ENCODE measurements at places on chromosomes 2 and 18. TPM values are rescaled to one million over a fixed set of nuclear protein-coding genes. Genes with fewer than 3 reads are reported as not detected.

The FBXO15 gene
- 4.8 TPM for total RNA-seq

The DES gene
- not detected for total RNA-seq

The POTEF gene
- total RNA-seq: not detected

The GGCX gene
- 21.2 TPM for total RNA-seq

The PSD4 gene
- total RNA-seq: 137 TPM

The CELF4 gene
- total RNA-seq: not detected

The TACR1 gene
- not detected for total RNA-seq

The PEX13 gene
- total RNA-seq: 14.4 TPM

The CXCR1 gene
- not detected for total RNA-seq

The BOLL gene
- total RNA-seq: not detected

The POTEI gene
- not detected for total RNA-seq

DNA sequence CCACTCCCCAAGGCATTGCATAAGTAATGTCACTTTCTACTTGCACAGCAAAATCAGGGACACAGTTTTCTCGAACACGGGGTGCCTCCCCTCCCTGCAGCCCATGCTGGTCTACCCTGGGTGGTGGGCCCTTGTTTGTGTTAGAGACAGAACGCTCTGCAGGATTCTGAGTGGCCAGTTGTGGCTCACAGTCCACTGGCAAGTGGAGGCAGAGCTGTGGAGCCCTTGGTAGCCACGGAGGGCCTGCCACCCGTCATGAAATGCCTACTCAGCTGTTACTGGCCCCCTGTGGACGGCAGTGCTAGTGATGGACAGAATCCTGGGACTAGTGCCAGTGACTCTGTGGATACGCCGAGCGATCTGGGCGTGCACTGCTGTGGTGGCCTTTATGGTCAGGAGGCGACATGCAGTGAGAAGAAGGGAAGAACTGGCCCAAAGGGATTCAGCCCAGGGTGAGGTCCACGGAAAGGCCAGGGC, 54.0 kb upstream of the TXNDC2 start:
- no peak for DNase-seq

DNA sequence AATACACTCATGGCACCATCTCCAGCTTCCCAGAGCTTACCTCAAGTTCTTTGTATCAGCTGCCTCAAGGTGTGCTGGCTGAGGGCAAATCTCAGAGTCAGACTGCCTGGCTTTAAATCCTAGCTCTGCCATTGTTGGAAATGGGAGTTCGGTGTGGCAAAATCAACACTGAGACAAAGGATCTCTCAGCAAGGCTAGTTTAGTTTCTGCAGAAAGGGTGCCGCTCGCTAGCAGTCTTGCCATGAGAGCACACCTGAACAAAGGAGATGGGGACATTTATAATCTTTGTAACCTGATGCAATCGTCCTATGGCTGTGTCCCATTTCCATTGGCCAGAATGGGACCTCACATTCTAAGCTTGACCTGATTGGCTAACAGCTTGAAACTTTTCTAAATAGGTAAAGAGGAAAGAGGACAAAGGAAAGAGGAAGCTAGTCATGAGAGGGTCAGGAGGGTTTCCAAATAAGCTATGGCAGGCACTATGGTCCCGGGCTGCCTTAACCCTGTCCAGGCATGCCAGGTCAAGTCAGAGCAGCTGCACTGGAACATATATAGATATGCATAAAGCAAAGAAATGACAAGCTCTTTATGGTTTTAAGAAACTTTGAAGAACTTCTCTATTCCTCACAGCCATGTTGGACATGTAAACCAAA, 4.3 kb upstream of the UBE2F start:
- no peak for DNase-seq

DNA sequence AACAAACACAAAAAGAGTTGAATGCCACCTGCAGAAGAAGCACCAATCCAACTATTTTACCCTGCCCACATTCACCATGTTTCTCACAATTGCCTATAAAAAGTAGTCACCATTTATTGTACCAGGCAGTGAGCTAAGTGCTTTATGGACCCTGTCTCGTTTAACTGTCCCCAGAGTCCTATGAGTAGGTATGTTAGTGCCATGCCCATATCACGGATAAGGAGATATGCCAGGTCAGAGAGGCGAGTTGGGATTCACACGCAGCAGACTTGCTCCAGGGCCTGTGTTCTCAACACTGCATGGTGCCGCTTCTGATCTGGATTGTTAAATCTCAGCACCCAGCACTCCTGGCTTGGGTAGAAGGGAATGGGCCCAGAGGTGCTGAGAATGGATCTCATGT, 49.1 kb upstream of the CYP1B1 start:
- DNase-seq: no peak

GRCh38 chr2:68086166-68086565, 23.4 kb upstream of the C1D start:
- no peak for DNase-seq

- no peak for DNase-seq
These were observed 14.6 kb upstream of the LAPTM4A start for GRCh38 chr2:20065885-20066602.

- DNase-seq: no peak
These were observed 162.5 kb downstream of the GRB14 start for GRCh38 chr2:164458792-164459191.

- no peak for DNase-seq
These were observed 66.8 kb downstream of the ZNF236 start for GRCh38 chr18:76889091-76889699.

DNA sequence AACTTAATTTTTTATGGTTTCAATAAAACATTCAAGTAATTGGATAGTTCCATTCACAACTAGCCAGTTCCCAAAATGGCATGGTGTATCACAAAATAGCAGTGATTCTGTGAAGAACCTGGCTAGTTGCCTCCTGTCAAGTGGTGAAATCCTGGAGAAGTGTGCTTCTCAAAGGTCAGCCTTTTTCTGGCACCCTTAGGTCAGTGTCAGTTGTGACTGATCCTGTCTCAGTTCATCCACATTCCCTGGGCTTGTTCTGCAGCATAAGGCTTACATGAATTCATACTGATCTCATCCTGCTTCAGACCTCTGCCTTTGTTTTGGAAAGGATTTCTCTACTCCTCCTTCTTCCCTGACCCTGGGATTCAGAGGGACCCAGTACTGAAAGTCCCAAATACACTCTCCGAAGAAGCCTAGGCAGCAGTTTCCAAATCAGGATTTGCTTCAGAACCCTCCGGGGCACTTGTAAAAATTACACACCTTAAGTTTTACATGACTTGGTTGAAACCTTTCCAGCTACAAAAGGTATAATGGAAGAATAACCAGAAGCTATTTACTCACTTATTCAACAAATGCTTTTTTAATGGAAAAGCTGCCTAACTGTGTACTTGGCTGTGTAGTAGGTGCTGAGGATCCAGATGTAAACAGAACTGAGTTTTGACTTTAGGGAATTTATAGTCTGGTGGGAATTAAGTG, 11.0 kb downstream of the MAP3K20 start:
- no peak for DNase-seq

GRCh38 chr2:132623096-132623839, 46.7 kb downstream of the LYPD1 start:
- DNase-seq: no peak

GRCh38 chr18:62280058-62280457, 45.1 kb upstream of the TNFRSF11A start:
- DNase-seq: no peak

DNA sequence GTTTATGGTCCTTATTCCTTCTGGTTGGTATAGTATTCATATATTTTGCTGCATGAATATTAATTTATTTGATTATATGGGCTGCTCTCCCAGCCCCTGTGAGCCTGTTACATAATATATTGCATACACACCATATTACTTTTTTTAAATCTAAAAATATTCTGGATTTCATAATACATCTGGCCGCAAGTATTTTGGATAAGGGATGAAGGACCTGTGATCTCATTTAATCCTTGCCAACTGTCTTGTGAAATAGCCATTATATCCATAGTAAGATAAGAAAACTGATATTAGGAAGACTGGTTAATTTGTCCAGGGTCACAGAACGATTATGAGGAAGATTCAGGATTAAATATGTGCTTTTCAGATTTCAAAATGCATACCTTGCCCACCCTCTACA, 433.6 kb downstream of the LPIN1 start:
- DNase-seq: no peak

DNA sequence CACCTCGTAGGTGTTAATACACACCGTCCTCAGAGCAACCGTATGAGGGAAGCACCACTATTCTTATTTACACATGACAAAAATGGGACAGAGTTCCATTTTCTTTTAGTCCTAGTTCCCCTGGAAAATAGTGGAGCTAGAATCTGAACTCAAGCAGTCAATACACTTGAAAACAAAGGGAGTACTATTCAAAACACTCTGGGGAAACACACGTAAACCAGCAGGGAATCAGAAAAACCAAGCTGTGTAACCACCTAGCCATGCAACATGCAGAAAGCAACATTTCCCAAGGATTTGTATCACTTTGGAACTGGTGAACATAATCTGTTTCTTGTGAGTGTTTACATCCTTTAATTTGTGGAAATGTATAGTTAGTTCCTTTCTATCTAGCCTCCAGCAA, 208.2 kb downstream of the UBE2E3 start:
- DNase-seq: no peak

DNA sequence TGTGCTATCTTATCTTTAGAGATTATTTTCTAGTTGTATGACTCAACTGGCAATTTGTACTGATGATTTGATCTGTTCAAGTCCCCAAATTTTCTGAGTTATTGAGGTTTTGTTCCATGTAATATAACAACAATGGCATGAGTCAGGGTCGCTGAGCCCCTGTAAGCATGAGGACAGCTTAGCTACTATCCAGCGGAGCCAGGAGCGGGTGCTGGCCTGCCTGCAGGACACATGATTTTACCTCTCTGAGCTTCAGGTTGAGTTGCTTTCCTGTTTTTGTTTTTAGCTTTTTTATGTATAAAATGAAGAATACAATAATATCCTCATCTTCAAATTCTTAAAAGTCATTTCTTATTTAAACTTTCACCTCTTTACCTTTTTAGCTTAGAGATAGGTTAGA, 561.1 kb downstream of the CNTNAP5 start:
- no peak for DNase-seq

GRCh38 chr2:165969227-165969626, 15.7 kb upstream of the TTC21B start:
- no peak for DNase-seq

DNA sequence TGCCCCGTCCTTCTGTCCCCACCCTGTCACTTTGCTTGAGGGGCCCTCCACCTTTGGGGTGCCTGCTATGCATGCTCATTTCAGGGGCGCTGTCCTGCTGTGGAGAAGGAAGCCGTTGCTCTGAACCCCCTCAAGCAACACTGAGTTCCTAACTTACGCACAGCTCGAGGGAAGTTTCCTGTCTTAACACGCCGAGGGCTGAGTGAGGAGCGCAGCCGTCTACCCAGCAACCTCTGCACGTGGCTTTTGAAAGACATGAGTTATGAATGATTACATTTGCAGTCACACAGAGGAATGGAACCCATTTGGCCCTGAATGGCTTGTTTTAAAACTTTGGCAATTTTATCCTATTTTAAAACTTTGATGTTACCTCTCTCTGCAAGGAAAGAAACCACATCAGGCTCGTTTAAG, 14.0 kb downstream of the RAMP1 start:
- no peak for DNase-seq

GRCh38 chr2:100064592-100065428, 77.6 kb downstream of the AFF3 start:
- no peak for DNase-seq

- DNase-seq: no peak
These were observed 28.1 kb downstream of the MRPL33 start for GRCh38 chr2:27799646-27800010.

GRCh38 chr2:49755777-49756176, 601.5 kb upstream of the FSHR start:
- DNase-seq: no peak

GRCh38 chr2:170155723-170156253, 22.2 kb upstream of the MYO3B start:
- no peak for DNase-seq

GRCh38 chr2:741195-741496, 63.9 kb upstream of the TMEM18 start:
- no peak for DNase-seq

GRCh38 chr2:104040771-104041170, 813.1 kb upstream of the POU3F3 start:
- no peak for DNase-seq

- no peak for DNase-seq
These were observed 52.1 kb upstream of the ANKRD62 start for GRCh38 chr18:12041561-12041960.

DNA sequence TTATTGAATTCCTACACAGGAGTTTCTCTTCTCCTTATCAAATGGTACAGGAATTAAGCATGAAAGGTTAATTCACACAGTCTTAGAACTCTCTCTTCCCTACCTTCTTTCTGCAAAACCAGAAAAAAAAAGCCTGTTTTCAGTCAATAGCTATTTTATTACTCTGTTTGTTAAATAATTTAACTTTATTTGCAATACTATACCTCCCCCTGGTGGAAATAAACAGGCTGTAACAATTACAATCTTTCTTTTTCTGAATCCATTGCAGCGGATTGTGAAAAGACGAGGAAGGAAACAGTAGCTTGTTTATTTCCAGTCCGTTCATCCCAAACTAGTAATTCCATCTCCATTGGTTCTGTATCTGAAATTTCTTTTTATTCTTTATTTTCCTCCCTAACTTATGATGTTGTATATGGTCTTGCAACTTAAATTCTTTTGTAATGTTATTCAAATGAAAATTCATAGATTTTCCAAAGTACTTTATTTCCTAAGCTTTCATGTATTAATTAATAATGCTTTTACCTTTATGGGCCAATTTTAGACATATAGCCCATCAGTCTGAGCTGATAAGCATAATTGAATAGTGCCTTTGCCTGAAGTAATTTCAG, 165.2 kb downstream of the SH3BP4 start:
- DNase-seq: no peak

- no peak for DNase-seq
These were observed 74.4 kb downstream of the DDX18 start for GRCh38 chr2:117888897-117889296.

- DNase-seq: no peak
These were observed 2.8 kb upstream of the MXD1 start for GRCh38 chr2:69911985-69912563.

DNA sequence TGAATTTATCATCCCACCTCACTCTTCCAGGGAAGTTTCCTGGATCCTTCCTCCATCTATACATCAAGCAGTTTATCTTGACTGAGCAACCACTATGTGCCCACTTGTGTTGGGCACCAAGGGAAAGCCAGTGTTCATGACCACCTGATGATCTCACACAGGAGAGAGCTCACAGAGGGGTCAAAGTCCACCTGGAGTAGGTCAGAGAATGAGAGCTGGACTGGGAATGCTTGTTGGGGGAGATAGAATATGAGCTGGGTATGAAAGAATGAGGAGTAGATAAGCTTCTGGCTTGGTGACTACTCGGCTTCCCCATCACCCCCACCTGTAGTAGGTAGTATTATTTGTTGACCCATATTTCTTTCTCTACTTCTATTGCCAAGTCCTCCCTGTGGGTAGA, 72.2 kb upstream of the CYRIA start:
- no peak for DNase-seq

DNA sequence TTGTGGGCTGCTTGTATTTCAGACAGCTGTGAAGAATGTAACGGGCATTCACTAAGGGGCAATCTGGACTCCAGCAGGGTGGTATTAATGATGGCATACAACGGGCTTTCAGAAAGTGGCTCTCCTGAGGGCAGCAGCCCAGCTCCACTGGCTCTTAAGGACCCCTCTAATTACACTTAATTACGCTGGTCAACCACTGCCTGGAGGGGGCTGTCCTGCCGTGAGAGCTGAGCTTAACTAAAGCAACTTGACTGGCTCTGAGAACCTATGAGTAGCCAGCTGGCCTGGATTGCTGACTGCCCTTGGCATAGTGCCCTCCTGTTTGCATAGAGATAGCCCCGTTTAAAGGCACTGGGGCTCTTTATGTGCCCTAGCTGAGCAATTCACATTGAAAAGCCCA, 3.8 kb downstream of the LIPG start:
- no peak for DNase-seq

GRCh38 chr18:63747006-63747405, 28.2 kb upstream of the SERPINB7 start:
- no peak for DNase-seq
